Small intestine (tissue), 16 donors: ENCODE measurements at places on chromosomes 11 and 22.

DNA sequence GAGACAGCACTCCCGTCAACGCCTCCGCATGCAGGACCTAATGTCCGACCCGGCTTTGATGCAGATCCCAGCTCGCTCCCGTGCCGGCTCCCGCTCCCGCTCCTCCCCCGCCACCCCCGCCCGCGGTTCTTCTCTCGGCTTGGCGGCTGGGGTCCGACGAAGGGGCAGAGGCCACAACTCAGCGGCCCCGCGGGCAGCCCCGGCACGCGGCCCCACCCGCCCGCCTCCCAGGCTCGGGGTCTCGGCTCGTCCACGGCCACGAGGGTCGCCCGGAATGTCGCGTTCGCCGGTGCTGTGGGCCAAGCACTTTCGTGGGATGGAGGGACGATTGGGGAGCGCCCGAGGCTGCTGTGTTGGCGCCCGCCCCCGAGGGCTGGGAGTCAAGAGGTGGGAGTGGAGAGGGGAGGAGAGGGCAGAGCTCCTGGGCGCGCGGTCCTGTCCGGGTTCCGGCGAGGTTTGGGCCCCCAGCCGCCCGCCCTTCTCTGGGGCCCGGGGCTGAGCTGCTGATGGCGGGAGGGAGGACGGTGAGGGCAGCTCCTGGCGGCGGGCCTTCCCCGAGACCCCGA, 5.3 kb upstream of the TBX1 start:
- no peak for DNase-seq

GRCh38 chr11:130427581-130428315, 661 bp downstream of the ADAMTS8 start:
- DNase-seq = peak; percentile 45

GRCh38 chr11:34631737-34632104, 10.8 kb downstream of the EHF start:
- no peak for DNase-seq

GRCh38 chr11:59787816-59788215, 22.8 kb downstream of the MRPL16 start:
- no peak for DNase-seq

GRCh38 chr11:113552271-113552670, 77.1 kb upstream of the DRD2 start:
- DNase-seq = no peak
